ENCODE measurements at places on chromosomes 1 and 21.

- DNase-seq, result no peak
Observed at GRCh38 chr1:232417636-232418248, 212.2 kb downstream of the SIPA1L2 start.

- no peak for DNase-seq
Observed at GRCh38 chr1:185311589-185312225, 5.3 kb downstream of the IVNS1ABP start.

DNA sequence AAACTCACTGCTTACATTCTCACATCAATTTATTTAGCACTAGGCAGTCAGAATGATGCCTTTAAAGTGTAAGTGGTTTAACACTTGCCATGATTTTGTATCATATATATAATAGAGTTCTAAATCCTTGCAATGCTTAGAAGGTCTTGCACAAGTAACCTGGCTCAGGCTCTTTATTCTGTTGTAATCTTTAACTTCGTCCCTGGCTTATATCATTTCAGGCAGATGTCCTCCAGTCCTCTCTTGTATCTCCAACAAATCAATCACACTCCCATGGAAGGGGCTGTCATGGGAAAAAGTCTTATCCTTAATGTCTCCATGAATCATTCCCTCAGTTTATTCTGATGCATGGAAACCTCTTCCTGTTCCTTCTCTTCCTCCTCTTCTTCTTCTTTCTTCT, 841.6 kb upstream of the B3GALT2 start:
- no peak for DNase-seq

- DNase-seq, result no peak
Observed at GRCh38 chr1:10105484-10105883, 72.7 kb downstream of the UBE4B start.

- DNase-seq, result no peak
Observed at GRCh38 chr1:64121766-64122385, 81.5 kb upstream of the UBE2U start.

DNA sequence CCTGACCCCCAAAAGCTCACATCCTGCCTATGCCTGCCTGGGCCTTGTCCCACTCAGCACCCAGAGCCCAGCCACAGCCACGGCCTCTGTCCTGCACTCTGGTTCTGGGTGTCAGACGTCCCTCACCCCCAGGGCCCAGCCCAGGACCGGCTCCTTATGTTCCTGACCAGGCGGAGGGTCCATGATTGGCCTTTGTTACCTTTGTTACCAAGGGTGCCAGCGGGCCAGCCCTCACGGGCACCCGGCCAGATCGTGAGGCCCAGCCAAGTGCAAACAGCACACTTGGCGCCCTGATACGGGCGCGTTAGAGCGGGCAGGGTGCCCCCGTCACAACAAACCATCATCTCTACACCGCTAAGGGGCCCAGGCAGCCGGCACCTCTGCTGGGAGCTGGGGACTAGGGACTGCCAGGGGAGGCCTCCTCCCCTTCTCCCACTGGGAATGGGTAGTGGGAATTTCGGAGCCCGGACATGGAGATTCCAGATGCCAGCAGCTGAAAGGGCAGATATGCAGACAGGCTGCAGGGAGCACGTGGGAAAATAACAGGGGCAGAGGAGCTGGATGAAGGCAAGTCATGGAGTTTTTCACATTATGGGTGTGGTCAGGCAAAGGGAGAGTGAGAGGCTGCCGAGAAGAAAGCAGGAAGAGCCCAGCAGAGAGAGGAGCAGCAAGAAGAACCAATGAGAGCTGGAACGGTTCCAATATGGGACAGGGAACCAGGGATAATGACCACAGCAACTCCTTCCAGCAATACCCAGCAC, 22.1 kb downstream of the HSPG2 start:
- peak; percentile 76 for DNase-seq

GRCh38 chr1:66527686-66528085, 6.3 kb upstream of the SGIP1 start:
- no peak for DNase-seq

DNA sequence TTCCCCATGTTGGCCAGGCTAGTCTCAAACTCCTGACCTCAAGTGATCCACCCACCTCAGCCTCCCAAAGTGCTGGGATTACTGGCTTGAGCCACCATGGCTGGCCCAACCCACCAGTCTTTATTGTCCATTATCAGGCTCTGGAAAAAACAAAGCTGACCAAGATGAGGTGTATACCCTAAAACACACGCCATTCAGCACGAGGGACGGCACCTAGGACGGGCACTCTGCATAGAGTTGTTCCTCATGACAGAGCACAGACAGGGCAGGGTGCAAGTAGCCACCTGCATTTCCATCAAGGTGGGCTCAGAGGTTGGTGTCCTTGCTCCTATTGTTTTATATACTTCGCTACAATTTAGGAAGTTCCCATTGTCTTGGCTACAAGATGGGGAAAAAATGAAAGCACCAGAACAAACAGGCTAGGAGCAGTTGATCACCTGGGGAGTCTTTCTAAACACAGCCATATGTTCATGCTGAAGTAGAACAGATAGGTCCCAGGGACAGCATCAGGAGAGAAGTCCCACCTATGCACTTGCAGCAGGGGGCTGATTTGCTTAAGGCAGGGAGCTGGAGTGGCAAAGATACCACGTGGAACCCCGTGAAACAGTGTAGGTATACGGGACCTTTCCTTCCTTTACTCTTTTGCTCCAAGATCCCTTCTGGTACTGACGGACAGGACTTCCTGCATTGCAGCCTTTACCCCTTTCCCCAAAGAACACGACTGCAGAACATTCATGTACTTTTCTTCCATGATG, 4.5 kb downstream of the KRTCAP2 start:
- no peak for DNase-seq

- DNase-seq, result peak; percentile 40
Observed at GRCh38 chr1:169193191-169193850, 86.8 kb downstream of the ATP1B1 start.

DNA sequence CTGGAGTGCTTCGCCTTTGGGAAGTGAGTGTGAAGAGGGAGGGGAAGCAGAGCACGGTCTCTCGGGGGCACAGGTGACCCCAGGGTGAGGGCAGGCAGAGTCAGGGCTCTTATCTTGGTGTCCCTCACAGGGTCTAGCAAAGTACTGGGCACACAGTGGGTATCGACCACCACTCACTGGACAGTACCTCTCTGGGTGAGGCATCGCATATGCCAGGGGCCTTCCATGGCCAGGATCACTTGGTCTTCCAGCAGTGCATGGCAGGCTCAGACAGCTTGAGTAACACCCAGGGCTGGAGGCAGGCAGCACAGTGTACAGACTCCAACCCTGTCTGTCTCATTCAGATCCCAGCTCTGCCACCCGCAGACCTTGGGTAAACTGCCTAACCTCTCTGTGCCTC, 16.6 kb downstream of the CNTN2 start:
- DNase-seq, result no peak

Data from Right ventricle myocardium superior (tissue), 1 donor.